ENCODE measurements at places on chromosomes 4 and X. TPM values are rescaled to one million over a fixed set of nuclear protein-coding genes. Genes with fewer than 3 reads are reported as not detected.

GRCh38 chr4:113564493-113564892, 197.0 kb downstream of the CAMK2D start:
- no peak for ATAC-seq

SH3BGRL gene
- total RNA-seq, result 37.8 TPM

DNA sequence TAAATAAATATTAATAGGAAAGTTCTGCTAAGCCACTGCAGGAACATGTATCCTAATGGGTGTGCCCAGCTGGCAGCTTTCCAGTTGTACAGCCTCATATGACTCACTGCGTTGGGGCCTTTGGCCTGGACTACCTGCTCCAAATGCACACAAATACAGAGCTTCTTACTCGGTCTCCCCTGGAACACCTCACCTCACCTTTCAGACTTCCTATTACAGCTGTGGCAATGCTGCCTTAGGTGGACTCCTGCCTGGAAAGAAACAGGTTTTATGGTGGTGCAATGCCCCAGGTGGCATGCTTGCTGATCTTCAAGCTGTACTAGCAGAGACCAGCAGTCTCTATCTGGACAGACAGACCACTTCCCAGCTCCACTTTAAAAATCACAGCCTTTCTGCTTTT, 85.7 kb upstream of the EXOC1L start:
- ATAC-seq, result peak; percentile 100

ARHGAP36 gene
- total RNA-seq, result not detected

GRCh38 chrX:68307769-68308168, 125.5 kb downstream of the OPHN1 start:
- peak; percentile 94 for ATAC-seq

PCSK1N gene
- total RNA-seq, result 0.36 TPM

DNA sequence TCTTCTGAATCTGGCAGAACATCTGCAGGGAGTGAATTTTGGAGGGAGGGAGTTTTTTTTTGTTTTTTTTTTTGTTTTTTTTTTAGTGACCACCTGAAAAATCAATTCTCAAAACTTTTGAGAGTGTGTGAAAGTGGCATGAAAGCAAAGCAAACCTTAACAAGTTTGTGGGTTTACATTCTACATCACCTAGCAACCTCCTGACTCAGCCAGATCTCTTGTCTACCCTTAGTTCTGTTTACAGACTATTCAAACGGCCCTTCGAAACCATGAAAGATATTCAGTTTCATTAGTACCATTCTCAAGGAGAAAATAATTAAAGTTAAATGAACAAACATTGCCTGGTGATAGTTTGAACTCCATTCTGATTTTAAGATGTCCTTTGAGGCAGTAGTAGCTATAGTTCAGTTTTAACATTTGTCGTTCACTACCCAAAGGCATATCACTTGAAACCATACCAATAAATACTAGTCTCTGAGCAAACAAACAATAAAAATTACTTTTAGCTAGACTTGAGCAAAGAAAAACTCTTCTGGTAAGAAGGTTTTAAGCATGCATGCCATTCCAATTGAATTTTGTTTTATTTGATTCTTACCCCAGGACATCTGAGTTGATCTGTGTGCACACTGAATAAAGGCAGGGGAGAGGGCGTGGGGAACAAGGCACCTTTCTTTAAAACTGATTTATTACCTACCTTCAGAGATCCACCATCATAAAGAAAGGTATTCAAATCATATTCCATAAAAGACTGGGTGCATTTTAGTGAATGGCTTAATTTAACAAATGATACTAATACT, 137.7 kb downstream of the ARX start:
- ATAC-seq, result no peak

NALF2 gene
- 0.60 TPM for total RNA-seq

ZFP92 gene
- total RNA-seq, result 0.08 TPM

- peak; percentile 43 for ATAC-seq
These were observed 376.8 kb upstream of the ZFP42 start for GRCh38 chr4:187618701-187619281.

SPARCL1 gene
- total RNA-seq, result 31.0 TPM

DNA sequence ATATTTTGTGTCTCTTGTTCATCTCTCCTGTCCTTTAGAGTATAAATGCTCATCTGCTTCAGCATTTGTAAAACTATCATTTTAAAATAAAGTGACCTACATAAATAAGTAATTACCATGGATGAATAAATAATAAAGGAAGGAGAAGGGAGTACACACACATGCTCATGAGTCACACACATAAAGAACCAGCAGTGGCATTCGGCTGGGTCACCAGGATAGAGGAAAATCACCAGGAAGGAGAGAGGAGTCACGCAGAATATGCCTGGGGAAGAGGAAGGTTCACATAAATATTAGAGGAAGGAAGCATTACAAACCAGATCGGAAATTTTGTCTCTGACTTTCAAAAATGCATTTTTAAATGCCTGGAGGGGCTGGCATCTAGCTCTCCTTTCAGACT, 38.5 kb upstream of the MED14 start:
- ATAC-seq, result peak; percentile 69

CORIN gene
- 0.88 TPM for total RNA-seq

GRCh38 chrX:8194216-8194615, 23.1 kb upstream of the VCX2 start:
- no peak for ATAC-seq

CSAG2 gene
- not detected for total RNA-seq

GRCh38 chr4:169818063-169818679, 60.4 kb upstream of the HPF1 start:
- ATAC-seq, result no peak

NUDT10 gene
- total RNA-seq, result not detected

GRCh38 chrX:111465669-111466068, 45.8 kb upstream of the SERTM2 start:
- ATAC-seq, result no peak

- no peak for ATAC-seq
These were observed 880.5 kb downstream of the STPG2 start for GRCh38 chr4:97262769-97263168.

GRCh38 chrX:119696251-119696890, 3.4 kb upstream of the SEPTIN6 start:
- ATAC-seq, result no peak

HAND2 gene
- total RNA-seq, result 0.08 TPM

- ATAC-seq, result no peak
These were observed 22.6 kb downstream of the ANXA5 start for GRCh38 chr4:121674191-121674590.

PRRG1 gene
- total RNA-seq, result 6.9 TPM

DNA sequence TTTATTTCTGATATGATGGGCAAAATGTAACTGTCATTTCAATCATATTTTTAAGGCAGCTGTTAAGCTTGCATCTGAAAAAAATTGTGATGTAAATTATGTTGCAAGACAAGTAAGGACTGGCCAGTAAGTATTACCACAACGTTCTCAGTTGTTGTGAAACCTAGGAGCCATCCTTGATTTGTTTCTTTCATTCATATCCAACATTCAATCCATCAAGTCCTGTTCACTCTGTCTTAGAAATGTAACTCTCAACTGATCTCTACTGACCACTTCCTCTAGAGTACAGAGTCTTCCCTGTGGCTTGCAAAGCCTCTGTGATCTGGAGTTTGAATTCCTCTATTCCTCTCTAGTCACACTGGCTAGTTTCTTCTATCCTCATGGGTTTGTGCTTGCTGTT, 161.4 kb upstream of the MAD2L1 start:
- ATAC-seq, result no peak

DNA sequence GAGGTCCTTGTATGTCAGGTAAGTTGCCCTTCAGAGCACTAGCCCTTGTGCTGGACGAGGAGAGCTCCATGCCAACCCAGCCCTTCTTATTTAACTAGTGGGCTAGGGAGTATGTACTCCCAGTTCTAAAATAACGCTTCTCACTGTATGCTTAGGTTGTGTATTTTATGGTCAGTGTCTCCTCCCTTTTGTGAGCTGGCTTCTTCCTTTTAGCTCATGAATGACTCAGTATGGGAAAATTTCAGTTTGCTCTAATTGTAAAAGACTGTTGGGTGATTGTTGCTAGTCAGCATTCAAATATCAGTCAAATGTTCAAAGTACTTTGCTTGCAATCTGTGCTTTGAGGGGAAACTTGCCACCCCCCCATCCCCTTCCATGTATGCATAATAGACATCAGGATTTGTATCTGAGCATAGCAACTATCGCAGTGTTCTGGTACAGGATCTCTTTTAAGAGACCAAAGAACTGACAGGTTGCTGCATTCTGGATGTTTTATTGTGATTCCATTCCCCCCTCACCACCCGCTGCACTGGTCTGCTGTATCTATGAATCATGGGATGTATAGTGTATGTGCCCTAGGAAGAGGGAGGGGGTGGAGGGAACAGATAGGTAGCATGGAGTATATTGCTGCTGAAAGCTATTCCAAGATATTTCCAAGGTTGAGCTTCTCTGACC, 34.7 kb downstream of the DLG3 start:
- peak; percentile 63 for ATAC-seq

SLC25A4 gene
- 9.1 TPM for total RNA-seq

DNA sequence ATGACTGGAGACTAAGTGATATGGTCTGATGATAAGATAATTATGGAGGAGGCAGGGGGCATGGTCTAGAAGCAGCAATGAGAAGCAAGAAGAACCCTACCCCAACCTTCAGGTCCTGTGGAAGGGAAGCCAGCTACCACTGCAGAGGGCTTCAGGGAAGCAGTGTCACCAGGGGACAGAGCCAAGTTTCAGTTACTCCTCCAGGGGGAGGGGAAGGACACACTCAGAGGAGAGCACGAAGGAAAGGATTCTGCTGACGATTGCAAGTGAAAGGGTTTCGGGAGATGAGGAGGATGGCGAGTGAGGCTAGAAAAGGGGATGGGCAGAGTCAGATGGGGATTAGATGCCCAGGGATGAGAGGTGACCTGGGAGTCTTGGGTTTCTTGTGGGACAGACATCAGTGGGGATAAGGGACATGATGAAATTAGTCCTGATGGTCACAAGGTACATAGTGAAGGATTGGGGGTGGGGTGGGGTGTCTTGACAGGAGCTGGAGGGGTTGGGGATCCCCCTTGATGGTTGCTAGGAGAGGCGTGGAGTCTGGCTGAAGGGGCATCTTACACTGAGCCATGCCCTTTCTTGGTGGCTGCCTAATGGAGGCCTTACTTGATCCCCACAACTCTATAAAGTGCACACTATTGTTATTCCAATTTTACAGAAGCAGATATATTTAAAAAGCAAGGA, 45.4 kb downstream of the TIGD4 start:
- peak; percentile 17 for ATAC-seq

- no peak for ATAC-seq
These were observed 179.2 kb downstream of the SLC7A11 start for GRCh38 chr4:138062929-138063328.

DNA sequence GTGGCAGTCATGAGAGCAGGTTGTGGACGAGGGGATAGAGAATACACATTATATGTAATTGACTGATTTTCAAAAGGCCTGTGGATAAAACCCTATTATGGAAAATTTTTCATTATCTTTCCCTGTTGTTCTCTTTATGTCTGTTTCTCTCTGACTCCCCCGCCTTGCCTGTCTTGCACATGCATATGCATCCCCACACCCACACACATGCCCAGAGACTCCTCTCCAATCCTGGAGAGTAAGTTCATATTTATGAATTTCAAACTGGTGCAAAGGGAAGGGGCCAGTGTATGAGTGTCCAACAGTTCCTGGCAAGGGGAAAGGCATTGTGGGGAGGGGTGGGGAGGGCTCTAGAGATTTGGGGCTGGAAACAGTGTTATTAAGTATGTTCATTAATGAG, 60.8 kb upstream of the ARHGAP36 start:
- ATAC-seq, result no peak

DNA sequence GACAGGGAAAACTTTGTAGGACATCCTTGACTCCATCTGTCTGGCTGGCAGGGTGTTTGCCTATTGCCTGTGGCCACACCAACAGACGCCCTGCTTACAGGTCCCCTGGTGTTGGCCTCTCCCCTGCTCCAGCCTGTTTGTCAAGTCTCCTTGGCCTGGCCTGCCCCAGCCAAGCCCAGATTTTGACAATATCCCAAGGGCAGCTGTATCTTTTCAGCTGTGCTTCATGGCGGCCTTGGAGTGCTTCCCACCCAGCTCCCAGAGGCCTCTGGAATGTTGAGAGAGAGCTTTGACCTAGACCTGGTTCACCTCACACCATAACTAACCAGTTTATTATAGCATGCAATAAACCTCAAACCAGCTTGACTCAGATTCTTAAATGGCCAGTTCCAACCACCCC, 204.0 kb upstream of the NHS start:
- peak; percentile 57 for ATAC-seq

FAM200B gene
- 24.3 TPM for total RNA-seq

DNA sequence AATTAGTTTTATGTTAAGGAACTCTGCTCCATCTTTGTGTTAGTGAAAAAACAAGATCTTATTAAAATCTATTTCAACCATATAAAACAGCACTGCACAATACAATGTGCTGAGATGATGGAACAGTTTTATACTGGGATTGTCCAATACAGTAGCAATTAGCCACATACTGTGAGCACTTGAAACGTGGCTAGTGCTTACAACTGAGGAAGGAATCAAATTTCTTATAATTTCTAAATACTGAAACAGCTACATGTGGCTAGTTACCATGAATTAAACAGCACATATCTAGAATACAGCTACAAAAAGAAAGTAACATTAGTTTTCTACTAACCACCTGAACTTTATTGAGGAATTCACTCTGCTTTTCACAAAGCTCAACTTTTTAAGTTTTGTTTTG, 14.7 kb downstream of the NFXL1 start:
- ATAC-seq, result no peak

SNX25 gene
- total RNA-seq, result 7.4 TPM

- peak; percentile 79 for ATAC-seq
These were observed 66.7 kb downstream of the COQ2 start for GRCh38 chr4:83217721-83218522.

PNPLA4 gene
- total RNA-seq, result 36.0 TPM

DNA sequence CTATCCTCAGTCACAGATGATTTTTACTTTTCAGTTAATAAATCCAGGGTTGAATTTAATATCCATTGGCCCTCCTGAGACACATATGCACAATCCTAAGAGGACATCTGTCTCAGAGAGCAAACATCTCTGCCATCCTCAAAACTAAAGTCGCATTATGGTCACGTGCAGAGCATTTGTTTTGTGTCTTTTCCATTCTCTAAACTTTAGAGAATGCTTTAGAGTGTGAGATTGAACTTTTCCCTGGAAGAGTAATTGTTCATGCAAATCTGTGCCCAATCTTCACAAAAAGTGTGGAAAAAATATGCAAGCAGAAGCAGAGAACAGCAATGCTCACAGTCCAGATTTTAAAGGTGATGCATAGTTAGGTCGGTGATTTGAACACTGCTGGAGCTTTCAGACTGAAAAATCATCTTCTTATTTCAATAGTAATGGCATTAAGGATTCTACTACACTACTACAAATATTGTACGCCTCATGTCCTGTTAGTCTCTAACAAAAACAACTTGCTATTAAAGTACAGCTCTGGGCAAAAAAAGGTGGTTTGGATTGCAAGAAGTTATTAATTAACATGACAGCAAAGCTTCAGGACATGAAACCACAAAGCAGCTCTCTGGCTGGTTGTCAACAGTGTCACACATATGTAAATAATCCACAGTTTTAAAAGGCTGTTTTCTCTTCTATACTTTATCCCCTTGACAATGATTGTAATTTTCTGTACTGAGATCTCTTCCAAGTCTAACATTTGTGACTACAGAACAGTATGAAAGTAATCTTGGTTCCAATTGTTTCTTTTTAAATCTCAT, 19.9 kb downstream of the DCHS2 start:
- no peak for ATAC-seq

GRCh38 chrX:113959912-113960626, 623.8 kb upstream of the HTR2C start:
- no peak for ATAC-seq

Data from esophagus mucosa (tissue), 1 donor.